ENCODE measurements at places on chromosomes 7 and 10. TPM values are rescaled to one million over a fixed set of nuclear protein-coding genes. Genes with fewer than 3 reads are reported as not detected.
A peak's percentile ranks its signal among the peaks of the same experiment; 100 is the strongest.

DNA sequence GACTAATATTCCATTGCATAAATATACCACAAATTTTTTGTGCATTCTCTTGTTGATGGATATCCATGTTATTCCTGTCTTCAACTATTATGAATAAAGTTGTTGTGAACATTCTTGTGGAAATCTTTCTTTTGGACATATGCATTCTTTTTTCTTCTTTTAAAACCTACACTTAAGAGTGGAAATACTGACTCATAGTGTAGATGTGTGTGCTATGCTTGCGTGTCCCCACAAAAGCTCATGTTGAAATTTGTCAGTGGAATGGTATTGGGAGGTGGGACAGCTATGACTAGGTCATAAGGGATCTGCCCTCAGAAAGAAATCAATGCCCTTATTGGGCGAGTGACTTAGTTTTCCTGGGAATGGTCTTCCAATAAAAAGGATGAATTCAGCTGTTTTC is 203.6 kb upstream of the PRSS58 start:
- H3K4me1 ChIP-seq, result no peaks in the 10 kb centered on the region
- no peaks in the 10 kb centered on the region for H3K27me3 ChIP-seq
- no peaks in the 10 kb centered on the region for H3K36me3 ChIP-seq
- no peak overlapping the region for H3K4me3 ChIP-seq
- no peak for DNase-seq

The IGF2BP3 gene
- 0.64 TPM for total RNA-seq

DNA sequence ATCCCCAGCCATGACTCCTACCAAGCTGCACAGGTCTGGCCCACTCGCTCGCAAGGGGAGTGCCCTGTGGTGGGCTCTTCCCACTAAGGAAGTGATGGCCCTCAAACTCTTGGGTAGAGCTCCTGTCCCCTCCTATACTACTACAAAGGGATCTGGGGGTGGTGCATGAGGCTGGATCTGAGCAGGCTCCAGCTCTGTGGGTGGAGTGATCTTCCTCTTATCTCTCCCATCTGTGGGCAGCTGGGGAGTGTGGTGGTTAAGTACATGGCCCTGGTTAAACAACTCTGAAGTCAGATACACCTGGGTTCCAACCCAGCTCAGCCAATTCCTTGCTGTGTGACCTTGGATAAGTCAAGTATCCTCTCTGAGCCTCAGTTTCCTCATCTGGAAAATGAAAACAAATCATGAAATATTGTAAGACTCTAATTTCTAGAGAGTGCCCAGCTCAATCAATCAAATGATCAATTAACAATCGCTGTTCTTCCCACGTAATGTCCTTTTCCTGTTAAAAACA is 17.4 kb downstream of the DDIT4 start:
- no peak overlapping the region for H3K4me3 ChIP-seq
- no peaks in the 10 kb centered on the region for H3K36me3 ChIP-seq
- H3K4me1 ChIP-seq, result no peaks in the 10 kb centered on the region
- DNase-seq, result no peak

DNA sequence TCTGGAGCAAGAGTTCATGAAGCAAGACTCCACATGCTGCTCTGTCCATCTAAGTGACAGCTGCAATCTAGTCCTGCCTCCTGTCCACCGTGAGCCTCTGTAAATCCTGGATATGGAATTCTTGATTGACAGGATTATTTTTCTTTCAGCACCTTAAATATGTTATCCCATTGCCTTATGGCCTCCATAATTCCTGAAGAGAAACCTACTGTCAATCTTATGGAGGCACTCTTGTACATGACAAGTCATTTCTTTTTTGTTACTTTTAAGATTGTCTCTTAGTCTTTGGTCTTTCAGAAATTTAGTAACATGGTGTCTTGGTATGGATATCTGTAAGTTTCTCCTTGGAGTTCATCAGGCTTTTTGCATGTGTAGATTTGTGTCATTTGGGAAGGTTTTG is 82.8 kb downstream of the NPSR1 start:
- no peak for DNase-seq
- no peaks in the 10 kb centered on the region for H3K27me3 ChIP-seq
- H3K27ac ChIP-seq, result no peak overlapping the region

DNA sequence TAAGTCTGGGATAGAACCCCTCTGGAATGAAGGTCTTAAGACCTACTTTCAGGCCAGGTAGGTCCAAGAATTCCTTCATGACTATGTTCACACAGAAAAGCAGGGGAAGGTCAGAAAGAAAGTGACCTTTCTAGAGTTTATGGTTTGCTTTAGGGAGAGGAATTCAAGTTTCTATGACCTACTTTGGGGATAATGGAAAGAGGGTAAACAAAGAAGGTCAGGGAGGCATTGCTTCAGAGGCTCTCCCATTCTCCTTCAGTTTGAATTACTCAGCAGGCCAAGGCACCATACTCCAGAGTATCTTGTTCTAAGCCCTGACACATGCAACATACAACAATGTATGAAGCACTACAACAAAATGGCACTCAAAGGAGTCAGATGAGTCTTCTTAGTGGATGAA is 11.5 kb upstream of the MACC1 start:
- H3K4me1 ChIP-seq, result no peaks in the 10 kb centered on the region
- no peak overlapping the region for H3K27ac ChIP-seq
- H3K27me3 ChIP-seq, result no peaks in the 10 kb centered on the region
- no peak for DNase-seq
- no peaks in the 10 kb centered on the region for H3K36me3 ChIP-seq

GRCh38 chr7:70795948-70796347 is 336.0 kb upstream of the GALNT17 start:
- H3K4me3 ChIP-seq, result no peak overlapping the region
- H3K4me1 ChIP-seq, result no peaks in the 10 kb centered on the region
- no peak overlapping the region for H3K27ac ChIP-seq
- no peak for DNase-seq
- no peaks in the 10 kb centered on the region for H3K27me3 ChIP-seq

DNA sequence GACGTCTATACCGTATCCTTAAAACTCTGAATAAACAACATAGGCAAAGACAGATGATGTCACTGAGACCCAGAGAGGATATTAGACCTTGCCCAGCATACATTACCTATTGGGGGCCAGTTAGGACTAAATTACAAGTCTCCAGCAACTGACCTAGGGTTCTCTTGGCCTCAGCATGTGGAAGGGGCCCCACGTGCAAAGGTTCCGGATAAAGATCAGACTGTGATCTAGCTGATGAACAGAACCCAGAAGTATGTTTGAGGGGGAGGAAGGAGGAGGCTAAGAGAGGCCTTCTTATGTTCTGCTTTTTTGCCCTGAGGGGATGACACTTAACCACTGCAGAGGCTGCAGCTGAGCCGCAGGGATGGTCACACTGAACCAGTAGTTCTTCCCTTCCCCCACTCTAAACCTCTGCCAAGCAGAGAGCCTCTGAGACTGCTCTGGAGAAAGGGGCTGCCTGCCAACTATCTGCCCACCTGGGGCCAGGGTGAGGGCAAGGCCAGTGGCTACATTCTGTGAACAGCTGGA is 24.0 kb upstream of the KMT2C start:
- no peak overlapping the region for H3K27ac ChIP-seq
- no peaks in the 10 kb centered on the region for H3K36me3 ChIP-seq
- no peaks in the 10 kb centered on the region for H3K27me3 ChIP-seq
- peaks cover 8% of the 10 kb centered on the region for H3K4me1 ChIP-seq
- H3K4me3 ChIP-seq, result no peak overlapping the region
- peak; percentile 58 for DNase-seq

GRCh38 chr7:151725844-151726651 is 150.9 kb downstream of the PRKAG2 start:
- peaks cover 13% of the 10 kb centered on the region for H3K4me1 ChIP-seq
- H3K4me3 ChIP-seq, result no peak overlapping the region
- H3K27ac ChIP-seq, result no peak overlapping the region

GRCh38 chr10:76299501-76299900 is 868.1 kb downstream of the LRMDA start:
- H3K4me1 ChIP-seq, result peaks cover 7% of the 10 kb centered on the region
- H3K27ac ChIP-seq, result no peak overlapping the region
- H3K36me3 ChIP-seq, result no peaks in the 10 kb centered on the region

All from ovary (tissue), 10 donors.